Activated T-helper 2 cell treated with anti-CD3 and anti-CD28 coated beads, Interferon-gamma antibody, Interleukin-2, Interleukin-4, amounts not matched to agents 10 μg/mL and 5 μg/mL and 100 μg/mL, durations not matched to agents 14 hours and 24 hours and 36 hours (primary cell): ENCODE measurements at places on chromosomes 5 and 9. TPM values are rescaled to one million over a fixed set of nuclear protein-coding genes. Genes with fewer than 3 reads are reported as not detected.

Gene NR2F1-AS1
- not detected in 2 replicates for total RNA-seq

Gene ALDH1A1
- total RNA-seq = not detected in 2 replicates

DNA sequence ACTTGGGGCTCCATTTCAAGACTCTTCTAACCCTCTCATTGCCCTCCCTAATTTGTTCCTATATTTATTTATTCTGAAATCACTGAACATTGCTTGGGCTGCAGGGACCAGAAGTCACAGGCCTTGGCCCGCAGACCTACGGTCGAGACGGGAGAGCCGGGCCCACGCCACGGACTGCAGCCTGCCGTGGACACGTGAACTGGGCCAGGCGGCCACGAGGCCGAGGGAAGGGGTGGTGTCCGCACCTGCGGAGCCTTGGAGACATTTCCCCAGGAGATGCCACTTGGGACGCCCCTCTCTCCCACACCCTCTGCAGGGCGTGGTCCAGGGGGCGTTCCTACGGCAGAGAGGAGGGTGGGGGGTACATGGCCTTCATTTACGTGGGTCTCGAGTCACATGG is 463.9 kb downstream of the ICE1 start:
- no peak overlapping the region for H3K4me3 ChIP-seq
- no peak overlapping the region for H3K27ac ChIP-seq
- H3K36me3 ChIP-seq = no peaks in the 10 kb centered on the region
- peaks cover under 1% of the 10 kb centered on the region for H3K4me1 ChIP-seq

- H3K4me3 ChIP-seq = peak overlapping the region; percentile 8
- peak overlapping the region; percentile 46 for H3K27ac ChIP-seq
- DNase-seq = no peak
- peaks cover 38% of the 10 kb centered on the region for H3K4me1 ChIP-seq
- no peaks in the 10 kb centered on the region for H3K27me3 ChIP-seq
- H3K36me3 ChIP-seq = peaks cover 63% of the 10 kb centered on the region
Observed at GRCh38 chr5:61159836-61160235, 2.4 kb downstream of the SMIM15 start.

DNA sequence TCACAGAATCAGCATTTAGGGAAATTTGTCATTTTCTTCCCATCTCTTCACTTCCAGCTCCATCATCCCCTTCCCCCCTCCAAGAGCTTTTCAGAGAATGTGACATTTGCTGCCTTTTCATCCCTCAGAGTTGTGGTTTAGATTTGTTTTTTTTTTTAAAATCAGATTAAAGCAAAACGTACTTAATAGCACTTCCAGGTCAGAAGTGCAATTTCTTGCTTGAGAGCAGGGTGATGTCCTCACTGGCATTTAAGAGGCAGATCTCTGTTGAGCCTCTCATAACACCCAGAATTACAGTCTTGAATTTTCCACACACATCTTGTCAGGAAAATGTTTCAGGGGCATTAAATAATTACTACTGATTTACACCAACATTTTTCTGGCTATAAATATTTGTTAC is 236.8 kb upstream of the VLDLR start:
- DNase-seq = no peak
- H3K27ac ChIP-seq = no peak overlapping the region
- H3K4me1 ChIP-seq = no peaks in the 10 kb centered on the region
- H3K4me3 ChIP-seq = no peak overlapping the region
- peaks cover 4% of the 10 kb centered on the region for H3K27me3 ChIP-seq

GRCh38 chr9:132505991-132506655 is 76.3 kb upstream of the BARHL1 start:
- no peak for DNase-seq
- H3K4me1 ChIP-seq = peaks cover 8% of the 10 kb centered on the region
- no peak overlapping the region for H3K4me3 ChIP-seq
- H3K36me3 ChIP-seq = no peaks in the 10 kb centered on the region
- H3K27ac ChIP-seq = no peak overlapping the region

GRCh38 chr9:96461336-96461735 is 11.4 kb downstream of the HABP4 start:
- no peak for DNase-seq
- peaks cover 3% of the 10 kb centered on the region for H3K4me1 ChIP-seq
- no peak overlapping the region for H3K4me3 ChIP-seq
- H3K36me3 ChIP-seq = peaks cover 23% of the 10 kb centered on the region
- no peak overlapping the region for H3K27ac ChIP-seq

DNA sequence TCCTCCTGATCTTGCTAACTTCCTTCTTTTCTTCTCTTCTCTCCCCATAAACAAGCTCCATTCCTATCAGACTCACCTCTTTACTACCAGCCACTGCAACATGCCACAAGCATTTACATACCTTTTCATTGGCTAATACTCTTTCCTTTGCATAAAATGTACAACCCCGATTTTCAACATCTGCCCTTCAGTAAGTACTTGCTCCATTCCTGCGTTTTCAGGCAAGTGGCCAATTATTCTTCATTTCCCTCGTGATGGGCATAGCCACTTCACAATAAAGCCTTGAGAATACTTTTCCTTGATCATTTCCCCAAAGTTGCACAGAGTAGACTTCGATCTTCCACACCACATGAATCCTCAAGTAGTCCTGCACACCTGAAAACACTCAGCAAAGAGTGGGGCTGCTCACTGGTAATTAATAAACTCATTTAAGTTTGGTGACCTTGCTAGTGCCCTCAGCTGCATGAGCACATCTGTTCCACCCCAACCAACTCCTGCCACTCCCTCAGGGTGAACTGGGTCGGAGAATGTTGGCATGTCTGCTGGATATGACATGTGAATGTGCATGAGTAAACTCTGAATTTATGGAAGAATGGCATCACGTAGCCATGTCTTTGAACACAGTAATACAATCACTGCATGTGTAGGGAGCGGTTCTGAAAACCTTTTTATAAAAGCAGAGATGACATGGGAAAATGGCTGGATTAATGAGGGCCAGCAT is 535.8 kb downstream of the SEMA5A start:
- H3K4me1 ChIP-seq = no peaks in the 10 kb centered on the region
- H3K36me3 ChIP-seq = no peaks in the 10 kb centered on the region
- no peaks in the 10 kb centered on the region for H3K27me3 ChIP-seq
- DNase-seq = no peak
- H3K27ac ChIP-seq = no peak overlapping the region

DNA sequence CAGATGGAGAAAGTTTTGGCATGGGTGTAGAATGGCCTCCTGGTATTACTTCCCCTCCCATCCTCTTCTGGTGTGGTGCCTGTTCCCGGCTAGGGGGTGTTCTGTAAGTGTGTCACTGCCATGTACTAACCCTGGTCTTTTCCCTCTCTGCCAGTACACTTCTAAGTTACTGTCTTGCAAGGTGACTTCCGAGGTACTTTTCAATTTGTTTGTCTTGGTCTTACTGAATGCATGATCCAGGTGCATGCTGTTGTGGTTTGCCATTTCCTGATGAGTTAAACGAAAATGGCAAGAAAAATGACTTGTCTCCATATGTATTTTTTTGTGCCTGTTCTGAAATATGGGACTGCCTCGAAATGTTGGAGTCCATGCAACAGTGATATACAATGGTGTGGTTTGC is 46.0 kb downstream of the C9orf152 start:
- H3K36me3 ChIP-seq = peaks cover 68% of the 10 kb centered on the region
- peaks cover 72% of the 10 kb centered on the region for H3K4me1 ChIP-seq
- no peak for DNase-seq
- peak overlapping the region; percentile 42 for H3K27ac ChIP-seq

DNA sequence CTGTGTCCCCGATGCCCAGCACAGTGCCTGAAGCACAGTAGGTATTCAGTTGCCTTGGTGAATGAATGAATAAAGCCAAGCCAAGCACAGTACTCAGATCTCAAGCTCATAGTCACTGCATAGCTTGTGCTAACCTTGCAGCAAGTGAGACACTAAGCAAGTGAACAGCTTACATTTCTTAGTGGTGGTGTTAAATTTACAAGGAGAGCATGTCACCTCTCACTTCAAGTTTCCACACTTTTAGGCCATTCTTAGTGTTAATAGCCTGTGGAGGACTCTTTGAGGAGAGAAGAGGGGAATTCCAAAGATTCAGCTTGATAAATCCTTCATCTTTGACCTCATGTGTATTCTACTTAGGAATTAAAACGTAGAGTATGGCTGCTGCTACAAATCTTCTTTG is 104.7 kb downstream of the C9orf152 start:
- H3K27ac ChIP-seq = peak overlapping the region; percentile 57
- no peak overlapping the region for H3K4me3 ChIP-seq
- H3K4me1 ChIP-seq = peaks cover 60% of the 10 kb centered on the region
- no peak for DNase-seq

- no peak overlapping the region for H3K27ac ChIP-seq
- no peak for DNase-seq
- no peaks in the 10 kb centered on the region for H3K27me3 ChIP-seq
- no peaks in the 10 kb centered on the region for H3K4me1 ChIP-seq
- H3K4me3 ChIP-seq = no peak overlapping the region
- no peaks in the 10 kb centered on the region for H3K36me3 ChIP-seq
Observed at GRCh38 chr5:128881502-128882018, 83.7 kb upstream of the SLC27A6 start.
